Midbrain (tissue), 1 donor: ENCODE measurements at places on chromosomes 4 and X.

GRCh38 chr4:95214408-95214807 is 334.4 kb downstream of the UNC5C start:
- DNase-seq = no peak

DNA sequence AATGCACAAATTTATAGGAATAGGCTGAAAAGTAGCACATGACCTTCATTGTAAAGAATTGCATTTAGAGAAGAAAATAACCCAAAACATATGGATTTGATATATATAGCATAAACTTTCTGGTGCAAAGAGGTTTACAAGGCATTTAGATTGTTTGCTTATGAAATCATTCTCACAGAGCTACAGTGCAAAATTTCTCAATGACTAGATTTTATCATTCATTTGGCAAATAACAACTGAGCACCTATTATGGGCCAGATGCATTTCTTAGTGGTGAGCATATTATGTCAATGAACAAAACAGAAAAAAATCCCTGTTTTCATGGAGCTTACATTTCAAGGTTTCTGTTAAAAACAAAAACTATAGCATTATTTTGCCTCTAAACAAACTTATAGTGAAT is 34.1 kb upstream of the TNIP3 start:
- DNase-seq = no peak

- DNase-seq = no peak
Observed at GRCh38 chrX:68421636-68422035, 11.7 kb downstream of the OPHN1 start.

- DNase-seq = no peak
Observed at GRCh38 chr4:74770226-74770910, 24.0 kb downstream of the BTC start.

DNA sequence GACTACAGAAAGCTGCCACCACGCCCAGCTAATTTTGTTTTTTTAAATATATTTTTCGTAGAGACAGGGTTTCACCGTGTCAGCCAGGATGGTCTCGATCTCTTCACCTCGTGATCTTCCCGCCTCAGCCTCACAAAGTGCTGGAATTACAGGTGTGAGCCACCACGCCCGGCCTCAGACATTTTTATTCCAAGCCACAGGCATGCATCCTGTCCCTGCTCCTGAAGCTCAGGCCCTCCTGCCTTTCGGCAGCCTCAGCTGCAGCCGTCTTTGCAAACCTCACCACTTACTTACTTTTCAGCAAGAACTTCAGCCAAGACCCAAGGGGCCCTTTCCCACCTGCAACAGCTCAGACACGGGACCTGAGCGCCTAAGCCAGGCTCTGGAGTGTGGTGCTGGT is 26.0 kb downstream of the FAM53A start:
- no peak for DNase-seq

GRCh38 chr4:41409594-41409895 is 128.4 kb upstream of the LIMCH1 start:
- DNase-seq = no peak

GRCh38 chr4:156983366-156983765 is 11.8 kb upstream of the PDGFC start:
- DNase-seq = no peak

DNA sequence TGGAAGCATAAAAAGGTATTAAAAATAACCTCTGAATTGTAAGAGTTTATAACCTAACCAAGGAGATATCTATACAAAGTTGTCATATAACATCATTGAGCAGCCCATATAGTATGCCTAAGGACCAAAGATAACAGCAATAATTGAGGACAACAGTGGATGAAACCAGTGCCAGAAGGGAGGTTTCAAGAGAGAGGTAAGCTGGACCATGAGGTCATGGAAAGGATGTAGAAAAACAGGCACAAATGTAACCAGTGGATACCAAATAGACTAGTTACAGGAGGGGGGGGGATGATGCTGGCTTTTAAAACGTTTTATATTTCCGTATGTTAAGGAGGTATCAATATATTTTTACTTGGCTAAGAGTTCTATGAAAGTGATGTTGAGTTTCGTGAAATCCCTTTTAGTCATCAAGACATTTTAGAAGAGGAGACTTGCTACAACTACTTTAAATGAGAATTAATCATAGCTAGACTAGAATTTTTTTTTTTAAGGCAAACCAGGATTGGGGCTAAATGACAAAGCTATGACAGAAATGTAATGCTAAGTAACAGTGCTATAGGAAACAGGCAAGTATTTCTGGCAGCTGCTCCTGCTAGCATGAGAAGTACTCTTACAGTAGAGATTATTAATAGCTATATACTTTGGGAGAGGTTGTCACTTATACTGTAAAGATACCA is 161.1 kb downstream of the FBXW7 start:
- no peak for DNase-seq

- no peak for DNase-seq
Observed at GRCh38 chr4:16694173-16694883, 204.1 kb downstream of the LDB2 start.

DNA sequence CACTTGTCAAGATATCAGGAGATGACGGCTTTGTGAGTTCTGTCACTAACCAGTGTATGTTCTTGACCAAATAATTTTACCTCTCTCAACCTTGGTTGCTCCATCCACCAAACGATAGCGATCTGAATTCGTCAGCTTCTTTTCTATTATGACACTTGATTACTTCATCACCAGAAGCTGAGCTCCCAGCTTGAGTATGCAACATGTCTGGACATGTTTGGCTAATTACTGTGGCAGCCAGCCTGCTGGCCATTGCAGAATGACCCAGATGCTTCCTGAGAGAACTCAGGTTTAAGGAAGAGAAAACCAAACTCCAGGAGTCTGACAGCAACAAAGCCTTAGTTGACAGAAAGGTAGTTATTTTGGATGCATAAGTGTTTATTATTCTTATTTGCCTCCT is 46.4 kb upstream of the PARM1 start:
- DNase-seq = no peak

DNA sequence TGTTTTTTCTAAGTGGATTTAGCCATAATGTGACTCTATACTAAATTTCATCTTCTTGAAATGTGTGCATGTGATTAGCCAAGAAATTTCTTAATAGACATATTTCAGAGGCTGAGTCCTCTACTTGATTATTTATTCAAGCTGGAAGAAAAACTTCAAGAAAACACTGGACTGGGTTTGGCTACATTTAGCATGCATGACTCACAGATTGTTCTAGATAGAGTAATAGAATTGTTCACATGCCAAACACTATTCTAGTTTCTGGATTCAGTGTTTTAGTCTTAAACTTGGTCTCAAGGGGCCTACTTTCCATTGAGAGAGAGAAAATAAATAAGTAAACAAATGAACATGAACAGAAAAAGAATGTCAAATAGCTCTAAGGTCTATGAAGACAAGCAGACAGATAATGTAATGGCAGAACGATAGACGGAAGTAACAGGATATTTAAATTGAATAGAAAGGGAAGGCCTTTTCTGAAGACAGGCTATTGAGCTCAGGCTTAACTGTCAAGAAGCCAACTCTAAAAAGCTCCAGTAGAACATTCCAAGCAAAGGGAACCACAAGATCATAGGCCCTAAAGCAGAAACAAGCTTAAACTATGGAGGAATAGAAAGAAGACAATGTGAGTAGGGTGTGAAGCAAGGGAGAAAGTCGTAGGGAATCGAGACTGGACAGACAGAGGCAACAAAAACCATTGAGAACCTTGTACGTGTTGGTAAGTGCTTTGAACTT is 104.6 kb downstream of the TMEM144 start:
- DNase-seq = no peak

DNA sequence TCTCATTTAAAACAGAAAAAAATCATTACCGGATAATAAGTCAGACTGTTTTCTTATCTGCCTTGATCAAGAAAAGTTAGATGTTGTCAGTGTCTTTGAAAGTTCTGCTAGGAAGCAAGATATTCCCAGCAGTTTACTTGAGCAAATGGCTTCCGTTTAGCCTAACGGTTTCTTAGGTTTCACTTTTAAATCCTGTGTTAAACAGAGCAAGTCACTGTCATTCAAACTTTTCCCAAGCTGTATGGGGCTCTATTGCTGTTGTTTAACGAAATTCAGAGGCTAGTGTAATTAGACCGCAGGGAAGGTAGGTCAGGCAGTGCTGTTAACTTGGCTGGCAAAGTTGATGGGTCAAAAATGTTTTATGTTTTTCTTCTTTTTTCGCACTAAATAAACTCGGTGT is 80.3 kb upstream of the NEIL3 start:
- no peak for DNase-seq

GRCh38 chr4:164081801-164082200 is 587.3 kb downstream of the TMA16 start:
- no peak for DNase-seq

DNA sequence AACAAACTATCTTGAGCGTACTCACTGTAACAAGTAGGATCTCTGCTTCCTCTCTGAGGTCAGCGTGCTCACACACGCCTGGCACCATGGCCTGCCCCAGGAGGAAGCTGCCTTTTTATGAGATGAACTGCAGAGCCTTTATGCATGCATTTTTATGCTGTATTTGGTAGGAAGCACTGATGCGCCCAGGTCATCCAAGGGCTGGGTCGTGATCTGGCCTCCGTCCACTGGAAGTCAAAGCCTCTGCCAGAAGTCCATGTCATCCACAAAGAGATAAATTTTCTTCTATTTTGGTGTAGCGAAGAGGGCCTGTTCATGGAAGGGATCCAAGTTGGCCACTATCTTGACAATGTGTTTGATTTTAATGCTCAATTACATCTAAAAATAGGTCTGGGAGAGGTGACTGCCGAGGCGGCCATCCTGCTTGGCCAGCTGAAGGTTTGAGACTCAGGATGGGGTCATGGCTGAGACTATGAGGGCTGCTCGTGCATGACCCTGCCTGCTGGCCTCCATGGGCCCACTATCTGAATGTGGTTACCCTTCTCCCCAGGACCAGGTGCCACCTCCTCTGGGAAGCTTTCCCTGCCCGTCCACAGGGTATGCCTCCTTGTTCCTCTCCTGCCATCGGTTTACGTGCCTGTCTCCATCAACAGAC is 50.3 kb downstream of the HTRA3 start:
- no peak for DNase-seq

GRCh38 chr4:127988638-127989037 is 23.4 kb downstream of the ABHD18 start:
- no peak for DNase-seq

- DNase-seq = no peak
Observed at GRCh38 chr4:103719105-103719829, 518 bp downstream of the TACR3 start.

DNA sequence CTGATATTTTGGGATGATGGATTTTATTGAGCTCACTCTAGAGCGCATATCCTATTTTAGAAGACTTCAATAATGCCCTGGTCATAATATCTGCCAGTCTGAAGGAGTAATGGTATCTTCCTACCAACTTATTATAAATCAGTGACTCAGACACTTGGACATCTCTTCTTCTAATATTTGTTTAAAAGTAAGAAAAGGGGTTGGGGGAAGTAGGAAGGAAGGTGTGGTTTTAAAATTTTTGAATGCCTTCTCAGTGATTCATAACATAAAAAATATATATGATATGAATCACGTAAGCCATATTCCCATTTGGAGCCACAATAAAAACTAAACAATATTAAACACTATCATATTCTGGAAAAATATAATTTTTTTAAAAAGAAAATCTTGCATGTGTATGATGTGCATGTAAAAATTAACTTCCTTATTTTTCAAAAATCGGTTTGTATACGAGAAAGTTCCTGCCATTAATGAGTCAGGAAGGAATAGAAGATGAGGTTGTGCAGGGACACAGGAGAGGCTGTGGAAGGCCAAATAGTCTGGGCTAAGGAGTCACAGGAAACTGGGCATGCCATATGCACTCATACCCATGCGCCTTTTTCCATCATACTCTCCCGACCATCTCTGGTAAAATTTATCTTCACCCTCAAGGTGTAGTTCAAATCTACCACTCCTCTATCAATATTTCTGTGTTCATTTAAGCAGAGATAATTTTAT is 286.5 kb downstream of the EPHA5 start:
- no peak for DNase-seq

DNA sequence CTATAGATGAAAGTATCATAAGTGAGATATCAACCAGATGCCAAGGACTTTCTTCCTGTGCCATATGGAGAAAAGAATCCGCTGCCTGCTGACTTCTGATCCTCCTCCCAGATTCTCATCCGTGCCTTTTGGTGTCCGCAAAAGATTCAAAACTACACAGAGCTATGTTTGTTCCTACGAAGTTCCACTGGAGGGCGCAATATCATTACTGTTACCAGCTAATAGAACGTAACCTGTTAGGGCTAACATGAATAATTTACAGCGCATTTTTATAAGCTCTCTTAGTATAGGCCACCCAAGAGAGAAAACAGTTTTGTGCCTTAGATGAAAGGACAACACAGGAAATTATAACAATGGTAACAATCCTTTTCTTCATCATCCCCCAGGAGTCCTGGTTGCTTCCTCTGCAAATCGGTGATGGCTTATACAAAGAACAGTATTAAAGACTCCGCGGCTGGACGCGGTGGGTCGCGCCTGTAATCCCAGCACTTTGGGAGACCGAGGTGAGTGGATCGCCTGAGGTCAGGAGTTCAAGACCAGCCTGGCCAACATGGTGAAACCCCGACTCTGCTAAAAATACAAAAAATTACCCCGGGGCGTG is 22.8 kb upstream of the CENPVL3 start:
- DNase-seq = peak; percentile 33

DNA sequence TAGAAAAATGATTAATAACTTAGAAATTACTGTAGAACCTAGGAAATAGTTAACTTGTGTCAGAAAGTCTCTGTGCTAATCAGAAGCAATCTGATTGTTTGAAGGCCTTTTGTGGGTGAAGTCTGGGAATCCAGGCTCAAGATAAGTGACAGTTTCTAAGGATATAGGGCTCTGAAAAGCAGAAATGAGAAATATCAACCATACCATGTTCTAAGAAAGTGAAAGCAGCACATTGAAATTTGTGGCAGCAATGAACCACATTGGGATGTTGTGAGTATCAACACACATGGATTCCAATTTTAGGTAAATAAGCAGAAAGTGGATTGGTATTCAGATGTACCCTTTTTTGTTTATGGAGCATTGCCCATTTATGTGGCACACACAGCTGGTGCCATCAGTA is 464.6 kb downstream of the IL15 start:
- DNase-seq = no peak

DNA sequence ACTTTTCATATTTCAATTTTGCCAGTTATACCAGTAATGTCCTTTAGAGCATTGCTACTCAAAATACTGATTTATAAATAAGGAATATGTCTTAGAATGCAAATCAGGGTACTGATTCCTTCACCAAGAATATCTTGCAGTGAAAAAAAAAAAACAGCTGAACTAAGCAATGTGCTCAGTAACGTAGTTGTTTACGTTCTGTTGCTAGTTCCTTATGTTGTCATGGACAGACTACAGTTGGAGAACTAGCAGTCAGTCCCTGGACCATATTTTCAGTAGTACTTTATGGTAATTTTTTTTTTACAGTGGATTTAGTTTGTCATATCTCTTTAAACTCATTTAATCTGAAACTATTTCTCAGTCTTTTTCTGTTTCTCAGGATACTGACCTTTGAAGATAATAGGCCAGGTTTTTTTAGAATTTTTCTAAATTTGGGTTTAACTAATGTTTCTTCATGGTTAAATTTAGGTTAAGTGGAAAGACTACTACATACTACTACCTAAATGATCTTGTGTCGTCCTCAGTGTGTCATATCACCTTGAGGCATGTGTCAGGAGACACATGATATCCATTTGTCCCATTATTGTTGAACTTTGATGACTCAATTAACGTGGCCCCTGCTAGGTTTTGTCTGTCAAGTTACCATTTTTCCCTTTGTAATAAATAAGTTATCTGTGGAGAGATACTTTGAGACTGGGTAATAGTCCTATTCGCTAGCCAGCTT is 21.0 kb downstream of the SMARCAD1 start:
- no peak for DNase-seq
